ENCODE measurements at places on chromosomes 6 and 20.

- DNase-seq = no peak
These were observed 306.3 kb upstream of the IRAK1BP1 start for GRCh38 chr6:78561015-78561414.

GRCh38 chr6:3287308-3287707, 28.6 kb downstream of the PSMG4 start:
- DNase-seq = no peak

DNA sequence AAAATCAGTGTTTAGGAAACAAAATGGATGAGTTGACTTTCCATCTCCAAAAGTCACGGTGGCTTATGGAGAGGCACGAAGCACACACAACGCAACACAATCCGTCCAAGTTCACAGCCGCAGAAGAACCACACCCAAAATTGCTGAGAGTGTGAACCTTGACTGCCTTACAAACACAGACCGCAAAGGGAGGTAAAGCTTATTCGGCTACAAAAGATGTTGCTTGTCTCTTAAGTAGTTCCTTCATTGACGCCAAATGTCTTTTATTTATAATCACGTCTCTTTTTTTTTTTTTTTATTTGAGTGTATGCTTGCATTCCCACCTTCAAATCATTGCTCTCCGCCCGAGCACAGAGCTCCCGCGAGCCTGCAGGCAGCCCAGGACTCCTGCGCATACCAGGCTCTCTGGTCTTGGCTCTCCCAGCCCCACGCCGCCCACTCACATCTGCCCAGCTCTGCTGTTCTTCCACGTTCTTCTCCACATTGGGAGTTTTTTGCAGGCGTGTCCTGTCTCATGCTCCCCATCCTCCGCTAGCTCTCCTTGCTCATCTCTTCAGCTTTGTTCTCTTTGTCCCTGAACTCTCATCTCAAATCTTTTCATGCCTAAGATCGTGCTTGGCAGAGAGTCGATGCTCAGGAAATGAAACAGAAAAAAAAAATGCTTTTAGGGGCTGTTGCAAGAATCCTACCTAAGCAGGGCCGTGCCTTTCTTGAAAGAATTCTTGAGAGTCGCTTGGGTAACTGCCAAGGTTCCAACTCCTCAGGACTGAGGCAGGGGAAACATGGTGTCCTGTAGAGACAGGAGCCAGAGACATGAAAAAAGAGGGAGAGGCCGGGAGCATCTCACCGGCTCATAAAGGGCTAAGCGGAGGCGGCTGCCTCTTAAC, 25.8 kb downstream of the LY86 start:
- no peak for DNase-seq

GRCh38 chr6:105591053-105591452, 188.2 kb upstream of the PREP start:
- DNase-seq = no peak

GRCh38 chr20:34072778-34073177, 39.3 kb downstream of the EIF2S2 start:
- no peak for DNase-seq

DNA sequence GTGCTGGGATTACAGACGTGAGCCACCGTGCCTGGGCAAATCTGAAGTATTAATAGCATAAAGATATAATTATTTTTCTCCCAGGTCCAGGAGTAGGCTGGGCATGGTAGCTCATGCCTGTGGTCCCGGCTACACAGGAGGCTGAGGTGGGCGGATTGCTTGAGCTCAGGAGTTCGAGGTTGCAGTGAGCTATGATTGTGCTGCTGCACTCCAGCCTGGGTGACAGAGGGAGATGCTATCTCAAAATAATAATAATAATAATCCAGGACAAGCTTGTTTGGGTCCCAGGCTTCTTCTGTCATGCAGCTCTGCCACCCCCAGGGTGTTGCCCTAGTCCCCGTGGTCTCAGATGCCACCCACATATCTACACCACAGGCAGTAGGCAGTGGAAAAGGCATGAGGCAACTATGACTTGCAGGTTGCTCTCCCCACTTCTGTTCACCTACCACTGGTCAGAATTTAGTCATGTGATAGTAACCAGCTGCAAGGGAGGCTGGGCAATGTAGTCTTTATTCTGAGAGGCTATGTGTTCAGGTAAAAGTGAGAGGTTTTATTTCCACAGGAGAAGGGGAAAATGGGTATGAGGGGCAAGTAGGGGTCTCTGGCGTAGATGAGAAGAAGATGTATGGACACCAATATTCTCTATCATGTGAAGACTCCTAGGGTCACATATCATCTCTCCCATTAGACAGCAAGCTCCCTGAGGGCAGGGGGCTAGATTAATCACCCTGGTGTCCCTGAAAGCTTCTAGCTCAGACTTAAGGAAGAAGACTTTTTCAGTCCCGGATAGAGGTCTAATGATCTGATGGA, 25.7 kb downstream of the TCF15 start:
- no peak for DNase-seq

- no peak for DNase-seq
These were observed 76.7 kb downstream of the PSMB1 start for GRCh38 chr6:170476360-170476759.

DNA sequence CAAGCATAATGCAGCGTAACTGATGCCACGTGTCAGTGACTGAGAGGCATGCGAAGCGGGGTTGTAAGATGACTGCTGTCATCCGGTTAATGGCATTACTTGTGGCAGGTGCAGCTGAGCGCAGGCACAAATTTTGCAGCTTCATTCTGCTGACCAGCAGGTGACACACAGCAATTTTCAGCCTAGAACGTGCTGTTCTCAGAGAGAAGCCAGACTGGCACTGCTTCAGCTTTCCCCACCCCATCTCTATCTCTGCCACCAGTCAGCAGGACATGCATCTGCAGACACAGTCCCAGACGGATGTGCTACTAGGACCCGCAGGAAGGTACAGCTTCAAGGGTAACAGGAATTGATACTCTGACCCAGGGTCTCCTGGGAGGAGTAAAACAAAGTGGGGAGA, 221.8 kb downstream of the KIF16B start:
- DNase-seq = no peak

DNA sequence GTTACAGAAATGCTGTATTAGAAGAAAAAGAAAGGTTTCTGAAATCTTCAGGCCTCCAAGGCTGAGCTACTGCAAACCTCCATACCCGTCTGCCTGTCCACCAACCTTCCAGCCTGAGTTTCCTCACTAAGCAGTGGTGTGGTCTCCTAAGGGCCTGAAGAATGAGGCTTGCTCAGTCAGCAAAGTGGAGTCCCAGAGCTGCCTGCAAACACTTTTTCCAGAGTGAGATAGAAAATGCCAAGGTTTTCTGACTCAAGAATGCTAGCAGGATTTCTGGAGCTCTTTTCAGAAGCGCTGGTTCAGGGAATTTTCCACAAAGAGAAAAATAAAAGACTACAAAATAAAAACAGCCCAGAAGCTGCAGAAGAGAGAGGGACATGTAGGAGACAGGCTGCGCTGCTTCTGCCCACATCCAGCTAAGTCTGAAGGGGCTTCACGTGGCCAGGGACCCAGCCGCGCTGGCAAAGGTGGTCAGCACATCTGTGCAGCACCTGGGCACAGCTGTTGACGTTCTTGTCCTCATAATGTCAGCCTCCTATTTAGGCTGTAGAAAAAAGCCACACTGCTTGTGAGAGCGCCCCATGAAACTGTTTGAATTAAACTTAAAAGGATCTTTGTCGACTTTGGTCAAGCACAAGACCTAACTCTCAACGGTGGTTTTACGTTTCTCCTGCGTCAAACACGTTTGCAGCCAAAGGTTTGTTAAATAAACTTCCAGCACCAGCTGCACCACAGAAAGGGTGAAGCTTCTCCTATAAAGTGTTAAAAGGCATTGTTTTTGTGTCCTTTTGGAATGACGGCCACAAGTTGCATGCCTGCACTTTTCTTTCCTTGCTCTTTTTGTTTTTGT, 209.0 kb downstream of the THBS2 start:
- DNase-seq = no peak
